ENCODE measurements at places on chromosomes 16 and 17. TPM values are rescaled to one million over a fixed set of nuclear protein-coding genes. Genes with fewer than 3 reads are reported as not detected.

The CLDN7 gene
- not detected for total RNA-seq

- H3K4me3 ChIP-seq, result no peak overlapping the region
- peak overlapping the region; percentile 21 for H3K27ac ChIP-seq
- no peaks in the 10 kb centered on the region for H3K36me3 ChIP-seq
- no peak for DNase-seq
- peaks cover 6% of the 10 kb centered on the region for H3K4me1 ChIP-seq
Measured at GRCh38 chr17:15957206-15957605, 12.3 kb downstream of the ADORA2B start.

- no peaks in the 10 kb centered on the region for H3K36me3 ChIP-seq
- H3K4me3 ChIP-seq, result no peak overlapping the region
- peak; percentile 71 for DNase-seq
- peaks cover 34% of the 10 kb centered on the region for H3K4me1 ChIP-seq
- no peak overlapping the region for H3K27ac ChIP-seq
Measured at GRCh38 chr17:73595479-73595878, 48.8 kb downstream of the SDK2 start.

The ZNF771 gene
- 17.5 TPM for total RNA-seq

- peaks cover 31% of the 10 kb centered on the region for H3K27me3 ChIP-seq
- no peak for DNase-seq
- no peak overlapping the region for H3K4me3 ChIP-seq
- H3K4me1 ChIP-seq, result peaks cover 22% of the 10 kb centered on the region
- H3K36me3 ChIP-seq, result no peaks in the 10 kb centered on the region
- no peak overlapping the region for H3K27ac ChIP-seq
Measured at GRCh38 chr17:9204637-9205329, 183.5 kb downstream of the NTN1 start.

- no peak overlapping the region for H3K27ac ChIP-seq
- no peak overlapping the region for H3K4me3 ChIP-seq
- no peak for DNase-seq
- no peaks in the 10 kb centered on the region for H3K36me3 ChIP-seq
Measured at GRCh38 chr16:1913327-1914083, 4.7 kb downstream of the HS3ST6 start.

The DNAI2 gene
- total RNA-seq, result not detected

DNA sequence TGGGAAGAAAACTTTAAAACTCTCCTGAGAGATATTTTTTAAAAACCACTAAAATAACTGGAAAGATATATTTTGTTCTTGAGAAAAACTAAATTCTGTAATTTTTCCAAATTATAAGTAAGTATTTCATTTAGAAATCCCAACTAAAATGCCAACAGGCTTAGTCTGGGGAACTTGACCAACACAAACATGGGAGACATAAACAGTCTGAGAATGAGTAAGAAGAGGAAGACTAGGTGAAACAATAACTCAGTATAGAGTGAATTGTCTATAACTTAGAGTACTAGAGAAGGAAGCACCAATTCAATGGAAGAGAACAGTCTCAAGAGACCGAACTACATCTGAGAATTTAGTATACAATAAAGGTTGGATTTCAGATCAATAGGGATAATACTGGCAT lies 2.9 kb downstream of the CMTM1 start:
- H3K36me3 ChIP-seq, result peaks cover 12% of the 10 kb centered on the region
- no peak for DNase-seq
- H3K4me3 ChIP-seq, result no peak overlapping the region
- no peaks in the 10 kb centered on the region for H3K27me3 ChIP-seq
- no peaks in the 10 kb centered on the region for H3K4me1 ChIP-seq

The PDILT gene
- total RNA-seq, result not detected

- no peaks in the 10 kb centered on the region for H3K4me1 ChIP-seq
- no peak for DNase-seq
- H3K27me3 ChIP-seq, result no peaks in the 10 kb centered on the region
- H3K4me3 ChIP-seq, result no peak overlapping the region
- H3K36me3 ChIP-seq, result peaks cover 6% of the 10 kb centered on the region
- no peak overlapping the region for H3K27ac ChIP-seq
Measured at GRCh38 chr17:32388613-32389459, 38.9 kb downstream of the ZNF207 start.

- H3K27ac ChIP-seq, result no peak overlapping the region
- H3K4me3 ChIP-seq, result no peak overlapping the region
- no peaks in the 10 kb centered on the region for H3K36me3 ChIP-seq
- peaks cover 17% of the 10 kb centered on the region for H3K4me1 ChIP-seq
- H3K27me3 ChIP-seq, result peaks cover 42% of the 10 kb centered on the region
- no peak for DNase-seq
Measured at GRCh38 chr16:66271074-66272060, 95.1 kb upstream of the CDH5 start.

GRCh38 chr16:22232277-22233036 lies 26.4 kb downstream of the EEF2K start:
- H3K27ac ChIP-seq, result no peak overlapping the region
- no peak overlapping the region for H3K4me3 ChIP-seq
- DNase-seq, result no peak
- H3K4me1 ChIP-seq, result peaks cover 11% of the 10 kb centered on the region
- no peaks in the 10 kb centered on the region for H3K36me3 ChIP-seq
- no peaks in the 10 kb centered on the region for H3K27me3 ChIP-seq

- H3K27ac ChIP-seq, result no peak overlapping the region
- H3K4me3 ChIP-seq, result no peak overlapping the region
- DNase-seq, result peak; percentile 61
- no peaks in the 10 kb centered on the region for H3K27me3 ChIP-seq
- peaks cover 6% of the 10 kb centered on the region for H3K4me1 ChIP-seq
Measured at GRCh38 chr16:30112197-30113030, 923 bp downstream of the GDPD3 start.

- no peaks in the 10 kb centered on the region for H3K27me3 ChIP-seq
- peaks cover 55% of the 10 kb centered on the region for H3K4me1 ChIP-seq
Measured at GRCh38 chr17:77394540-77395295, 253.9 kb downstream of the SEC14L1 start.

DNA sequence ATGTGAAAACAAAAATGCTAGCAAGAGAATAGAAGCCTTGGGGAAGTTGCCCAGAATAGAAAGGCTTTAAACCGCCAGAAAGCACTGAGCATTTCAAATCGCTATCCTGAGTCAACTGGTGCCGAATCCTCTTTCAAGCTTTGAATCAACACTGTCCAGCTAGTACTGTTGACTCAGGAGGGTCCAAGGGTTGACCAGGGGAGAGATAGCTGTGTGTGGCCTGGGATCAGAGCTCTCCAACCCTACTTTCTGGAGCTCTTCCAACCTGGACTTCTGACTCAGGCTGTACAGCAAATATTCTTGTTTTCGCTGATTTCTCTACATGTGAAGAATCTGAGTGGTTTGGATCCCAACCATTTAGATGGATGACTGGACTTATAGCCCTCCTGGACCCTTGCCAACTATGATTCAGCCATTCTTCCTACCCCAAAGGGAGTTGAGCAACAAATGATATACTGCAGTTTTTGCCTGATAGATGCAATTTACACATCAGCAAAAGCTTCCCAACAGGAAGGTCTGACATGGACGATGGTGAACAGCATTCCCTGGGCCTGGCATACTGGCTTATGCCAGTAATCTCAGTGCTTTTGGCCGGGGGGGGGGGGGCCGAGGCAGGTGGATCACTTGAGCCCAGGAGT lies 154.0 kb upstream of the SDK2 start:
- H3K27me3 ChIP-seq, result peaks cover 23% of the 10 kb centered on the region
- no peak overlapping the region for H3K27ac ChIP-seq
- DNase-seq, result no peak
- no peaks in the 10 kb centered on the region for H3K36me3 ChIP-seq
- H3K4me1 ChIP-seq, result peaks cover 5% of the 10 kb centered on the region

The KIF2B gene
- total RNA-seq, result not detected

DNA sequence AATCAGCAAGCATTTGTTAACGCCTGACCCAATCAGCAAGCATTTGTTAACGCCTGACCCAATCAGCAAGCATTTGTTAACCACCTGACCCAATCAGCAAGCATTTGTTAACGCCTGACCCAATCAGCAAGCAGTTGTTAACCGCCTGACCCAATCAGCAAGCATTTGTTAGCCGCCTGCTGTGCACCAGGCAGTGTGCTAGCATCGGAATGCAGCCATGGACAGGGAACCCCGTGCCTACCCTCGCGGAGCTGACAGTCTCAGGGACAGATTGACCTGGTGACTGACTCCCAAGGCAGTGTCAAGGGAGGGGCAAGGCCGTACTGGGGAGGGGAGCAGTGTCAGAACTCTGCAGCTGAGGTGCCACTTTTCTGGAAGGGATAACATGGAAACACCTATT lies 66.9 kb downstream of the ABR start:
- H3K27me3 ChIP-seq, result no peaks in the 10 kb centered on the region
- no peaks in the 10 kb centered on the region for H3K36me3 ChIP-seq
- no peak overlapping the region for H3K27ac ChIP-seq
- H3K4me3 ChIP-seq, result no peak overlapping the region

The OTOP3 gene
- total RNA-seq, result not detected

- H3K4me3 ChIP-seq, result peak overlapping the region; percentile 32
- H3K4me1 ChIP-seq, result no peaks in the 10 kb centered on the region
- H3K27ac ChIP-seq, result no peak overlapping the region
Measured at GRCh38 chr16:67104061-67104460, 5.7 kb upstream of the PHAF1 start.

DNA sequence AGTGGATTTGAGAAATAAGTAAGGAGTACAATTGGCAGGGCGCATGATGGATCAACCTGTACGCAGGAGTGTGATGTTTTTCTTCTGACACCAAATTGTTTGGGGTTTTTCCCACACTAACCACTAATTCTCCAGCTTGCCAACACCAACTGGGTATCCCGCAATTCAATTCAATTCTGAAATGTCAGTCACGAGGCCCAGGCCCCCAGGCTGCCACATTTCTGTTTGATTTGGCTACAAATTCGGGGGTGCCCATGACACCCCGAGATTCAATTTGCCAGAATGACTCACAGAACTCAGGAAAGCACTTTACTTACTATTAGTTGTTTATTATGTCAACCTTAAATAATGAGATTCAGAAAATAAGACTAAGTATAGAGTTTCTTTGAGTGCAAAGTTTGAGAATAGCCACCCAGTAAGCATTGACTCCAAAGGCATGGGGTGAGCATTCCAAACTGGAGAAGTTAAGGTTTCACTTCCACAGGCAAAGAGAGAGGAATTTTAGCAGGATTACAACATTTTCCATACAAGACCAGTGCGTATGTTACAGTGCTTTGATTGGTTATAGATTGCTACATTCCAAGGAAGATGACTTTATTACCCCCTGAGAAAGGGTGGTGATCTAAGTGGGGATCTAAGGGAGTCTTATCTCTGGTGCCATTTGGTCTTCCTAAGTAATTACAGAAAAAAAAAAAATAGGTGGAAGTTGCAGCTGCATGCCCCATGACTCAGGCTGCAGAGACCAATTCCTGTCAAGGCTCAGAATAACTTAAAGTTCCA lies 11.5 kb downstream of the SLC46A1 start:
- H3K4me1 ChIP-seq, result peaks cover 16% of the 10 kb centered on the region
- no peak overlapping the region for H3K4me3 ChIP-seq
- no peak for DNase-seq
- H3K27me3 ChIP-seq, result no peaks in the 10 kb centered on the region
- no peak overlapping the region for H3K27ac ChIP-seq

DNA sequence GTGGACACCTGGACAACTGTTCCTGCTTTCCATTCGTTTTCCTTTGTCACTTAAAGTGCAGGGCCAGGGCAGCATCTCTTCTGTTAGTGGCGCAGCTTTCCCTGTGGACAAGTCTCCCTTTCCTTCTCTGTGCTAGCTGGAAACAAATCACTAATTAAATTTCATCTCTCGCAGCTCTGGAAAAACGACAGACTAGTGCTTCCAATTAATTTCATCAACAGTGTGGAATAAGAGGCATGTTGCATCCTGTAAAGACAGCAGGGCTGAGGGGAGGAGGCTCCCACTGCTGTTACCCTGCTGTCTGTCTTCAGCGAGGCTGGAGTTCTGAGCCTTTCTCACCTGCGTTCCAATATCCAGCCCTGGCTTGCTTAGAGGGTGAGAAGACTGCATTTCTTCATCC lies 352.1 kb upstream of the HSBP1 start:
- no peaks in the 10 kb centered on the region for H3K36me3 ChIP-seq
- no peak overlapping the region for H3K4me3 ChIP-seq
- no peak overlapping the region for H3K27ac ChIP-seq
- H3K27me3 ChIP-seq, result peaks cover 30% of the 10 kb centered on the region
- DNase-seq, result no peak
- H3K4me1 ChIP-seq, result no peaks in the 10 kb centered on the region

DNA sequence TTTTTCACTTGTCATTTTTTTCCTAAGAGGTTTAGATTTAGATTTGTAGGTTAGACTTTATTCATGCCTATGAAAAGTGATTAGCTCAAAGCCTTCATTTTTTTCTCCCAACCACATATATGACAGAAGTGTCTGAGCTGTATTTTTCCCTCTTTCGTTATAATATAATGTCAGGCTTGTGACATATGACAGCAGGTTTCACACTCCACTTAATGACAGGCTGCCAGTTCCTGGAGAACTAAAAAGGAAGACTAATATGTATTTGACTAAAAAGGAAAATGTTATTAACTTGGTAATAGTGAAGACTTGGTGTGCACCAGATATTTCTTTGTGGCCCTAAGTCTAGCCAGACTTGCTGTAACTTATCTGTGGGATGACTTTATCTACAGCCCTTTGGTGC lies 200.7 kb upstream of the CACNG5 start:
- no peak for DNase-seq
- no peak overlapping the region for H3K27ac ChIP-seq
- H3K4me3 ChIP-seq, result no peak overlapping the region
- no peaks in the 10 kb centered on the region for H3K4me1 ChIP-seq
- no peaks in the 10 kb centered on the region for H3K36me3 ChIP-seq

GRCh38 chr17:75549246-75550138 lies 24.0 kb downstream of the LLGL2 start:
- no peaks in the 10 kb centered on the region for H3K36me3 ChIP-seq
- H3K4me3 ChIP-seq, result no peak overlapping the region
- no peaks in the 10 kb centered on the region for H3K4me1 ChIP-seq
- DNase-seq, result no peak
- no peak overlapping the region for H3K27ac ChIP-seq

GRCh38 chr16:71726476-71727315 lies 2.2 kb upstream of the PHLPP2 start:
- peaks cover 21% of the 10 kb centered on the region for H3K27me3 ChIP-seq
- DNase-seq, result no peak
- H3K4me1 ChIP-seq, result peaks cover 31% of the 10 kb centered on the region
- peak overlapping the region; percentile 66 for H3K4me3 ChIP-seq

DNA sequence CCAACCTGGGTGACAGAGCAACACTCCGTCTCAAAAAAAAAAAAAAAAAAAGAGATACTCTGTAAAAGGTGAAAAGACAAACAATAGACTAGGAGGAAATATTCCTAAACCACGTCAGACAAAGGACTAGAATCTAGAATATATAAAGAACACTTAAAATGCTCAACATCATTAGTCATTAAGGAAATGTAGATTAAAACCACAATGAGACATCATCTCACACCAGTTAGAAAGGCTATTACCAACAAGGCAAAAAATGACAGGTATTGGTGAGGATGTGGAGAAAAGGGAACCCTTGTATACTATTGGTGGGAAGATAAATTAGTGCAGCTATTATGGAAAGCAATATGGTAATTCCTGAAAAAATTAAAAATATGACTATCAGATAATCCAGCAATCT lies 903.1 kb upstream of the SOX9 start:
- no peak for DNase-seq
- H3K4me1 ChIP-seq, result no peaks in the 10 kb centered on the region
- no peak overlapping the region for H3K27ac ChIP-seq
- H3K36me3 ChIP-seq, result no peaks in the 10 kb centered on the region
- H3K4me3 ChIP-seq, result no peak overlapping the region
- H3K27me3 ChIP-seq, result no peaks in the 10 kb centered on the region

The CUEDC1 gene
- 73.7 TPM for total RNA-seq

GRCh38 chr17:9087921-9088320 lies 66.6 kb downstream of the NTN1 start:
- no peak overlapping the region for H3K4me3 ChIP-seq
- peaks cover 3% of the 10 kb centered on the region for H3K36me3 ChIP-seq
- no peak overlapping the region for H3K27ac ChIP-seq
- no peaks in the 10 kb centered on the region for H3K27me3 ChIP-seq

Measured in neural crest cell (in vitro differentiated cells).